CD4-positive, alpha-beta T cell treated with Interleukin-15 for 1 hour (primary cell): ENCODE measurements at places on chromosomes 12 and 14.
A peak's percentile ranks its signal among the peaks of the same experiment; 100 is the strongest.

DNA sequence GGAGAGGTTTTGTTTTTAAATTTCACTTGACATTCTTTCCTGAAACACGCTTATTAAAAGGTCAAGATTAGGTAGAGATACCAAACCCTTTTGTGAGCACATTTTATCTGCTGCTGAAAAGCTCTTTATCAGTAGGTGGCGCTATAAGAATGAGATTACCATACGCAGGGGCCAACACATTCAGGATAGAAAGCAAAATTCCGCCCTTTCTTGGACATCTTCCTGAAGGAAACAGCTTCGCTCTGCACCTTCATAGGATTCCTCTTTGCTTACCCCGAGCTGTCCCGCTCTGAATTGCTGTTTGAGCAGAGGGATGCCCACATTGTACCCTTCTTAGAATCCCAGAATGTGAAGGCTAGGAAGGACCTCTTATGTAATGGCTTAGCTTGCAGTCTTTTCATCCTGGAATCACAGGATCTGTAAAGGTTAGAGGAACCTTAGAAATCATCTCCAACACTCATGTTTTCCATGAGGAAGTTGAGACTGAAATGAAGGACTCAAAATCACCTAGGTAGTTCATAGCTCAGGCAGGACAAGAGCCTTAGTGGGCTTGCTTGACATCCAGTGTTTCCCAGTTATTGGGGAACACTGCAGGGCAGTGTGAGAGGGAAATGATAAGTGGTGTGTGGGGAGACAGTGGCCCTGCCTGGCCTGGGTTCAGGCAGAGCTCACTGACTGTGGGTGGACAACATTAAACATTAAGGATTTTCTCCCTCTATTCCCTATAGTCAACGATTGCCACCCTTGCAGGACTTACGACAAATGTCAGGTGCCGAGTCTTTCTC is 38.7 kb upstream of the CRY1 start:
- no peak for DNase-seq

DNA sequence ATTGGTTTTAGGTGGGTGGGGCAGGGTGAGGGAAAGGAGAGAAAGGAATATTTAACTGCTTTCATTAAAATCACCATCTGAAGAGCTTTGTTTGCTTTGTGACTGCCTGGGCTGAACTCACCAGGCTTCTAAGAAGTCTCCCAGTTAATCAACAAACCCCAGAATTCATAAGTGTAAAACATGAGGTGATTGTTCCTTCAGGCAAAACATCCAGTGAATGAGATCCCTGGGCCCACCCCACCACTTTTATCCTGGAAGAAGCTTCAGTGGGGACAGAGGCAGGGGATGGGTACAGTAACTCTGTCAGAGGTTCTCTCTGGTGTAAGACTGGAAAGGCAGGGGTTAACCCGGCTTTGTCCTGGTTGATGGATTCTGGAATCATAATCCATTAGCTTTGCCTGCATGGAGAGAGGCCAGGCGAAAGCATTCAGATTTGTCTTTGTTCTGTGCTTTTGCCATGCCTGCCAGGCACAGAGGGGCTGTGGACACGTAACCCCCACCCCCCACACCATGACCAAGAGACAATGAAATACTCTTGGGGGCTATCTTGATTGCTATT is 16.7 kb downstream of the PDE1B start:
- DNase-seq = no peak

DNA sequence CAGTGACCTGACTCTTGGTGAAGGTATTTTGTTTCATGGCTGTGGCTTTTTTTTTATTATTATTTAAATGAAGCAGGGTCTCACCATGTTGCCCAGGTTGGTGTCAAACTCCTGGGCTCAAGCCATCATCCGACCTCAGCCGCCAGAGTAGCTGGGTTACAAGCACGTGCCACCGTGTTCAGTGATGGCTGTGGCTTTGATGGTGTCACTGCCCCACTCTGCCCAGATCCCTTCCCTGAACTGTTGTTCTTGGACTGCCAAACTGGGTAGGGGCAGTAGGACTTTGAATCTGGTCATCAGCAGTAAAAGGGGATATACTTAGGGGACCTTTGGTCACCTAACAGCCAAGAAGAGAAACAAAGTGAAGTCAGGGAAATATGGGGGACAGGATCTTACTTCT is 19.4 kb downstream of the B4GALNT3 start:
- DNase-seq = no peak

DNA sequence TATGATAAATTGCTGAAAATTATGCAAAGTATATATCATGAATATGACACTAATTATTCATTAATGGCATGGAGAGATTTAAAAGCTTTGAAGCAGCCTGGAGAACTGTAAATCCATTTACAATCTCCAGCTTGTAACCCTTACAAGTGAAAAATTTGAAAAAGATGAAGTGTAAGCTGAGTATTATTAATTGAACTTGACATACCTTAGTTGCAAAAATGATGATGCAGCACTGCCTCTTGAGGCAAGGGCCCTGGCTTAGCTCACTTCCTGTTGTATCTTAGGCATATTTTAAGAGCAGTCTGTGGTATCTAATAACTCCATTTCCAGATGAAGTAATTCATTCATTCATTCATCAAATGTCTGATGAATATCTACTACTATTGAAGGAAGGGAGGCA is 158.6 kb downstream of the ANO4 start:
- no peak for DNase-seq

GRCh38 chr14:70748422-70748821 is 60.9 kb downstream of the MAP3K9 start:
- no peak for DNase-seq

DNA sequence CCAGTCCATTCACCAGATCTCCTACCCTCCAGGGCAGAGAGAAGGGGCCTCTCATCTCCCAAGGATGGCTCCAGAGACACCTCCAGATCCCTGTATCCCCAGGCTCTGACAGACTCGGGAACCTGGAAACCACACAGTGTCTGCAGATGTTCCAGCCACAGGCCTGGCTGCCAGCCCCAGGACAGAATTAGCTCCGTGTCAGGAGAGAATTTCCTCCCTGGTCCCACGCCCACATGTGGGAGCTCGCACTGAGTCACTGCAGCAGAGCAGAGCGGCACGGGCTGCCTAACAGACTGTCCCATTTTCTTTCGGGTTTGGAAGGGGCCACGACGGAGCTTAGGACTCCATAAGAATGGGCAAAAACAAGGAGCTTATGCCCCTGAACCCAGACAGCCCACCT is 33.6 kb downstream of the CMKLR1 start:
- peak; percentile 31 for DNase-seq

GRCh38 chr14:101465795-101466448 is 95.4 kb upstream of the DIO3 start:
- DNase-seq = no peak

DNA sequence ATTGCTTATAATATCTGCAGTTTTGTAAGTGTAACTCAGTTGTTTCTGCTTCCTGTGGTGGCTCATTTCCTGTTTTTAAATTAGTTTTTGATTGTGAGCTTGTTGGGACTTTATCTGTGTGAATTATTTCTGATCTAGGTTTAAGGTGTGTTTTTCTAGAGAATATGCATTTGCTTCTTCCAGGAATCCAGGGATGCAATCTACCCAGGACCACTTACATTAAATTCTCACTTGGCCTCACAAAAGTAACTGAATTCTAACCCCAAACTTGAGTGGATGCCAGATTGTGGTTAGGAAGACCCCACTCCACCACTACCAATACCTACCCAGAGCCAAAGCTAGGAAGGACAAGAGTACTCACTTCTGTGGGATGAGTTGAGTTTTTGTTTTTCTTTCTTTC is 11.9 kb downstream of the STYX start:
- no peak for DNase-seq

GRCh38 chr12:47875746-47876439 is 28.9 kb downstream of the VDR start:
- no peak for DNase-seq

GRCh38 chr14:41623736-41624135 is 17.1 kb downstream of the LRFN5 start:
- DNase-seq = no peak

GRCh38 chr12:130647814-130648213 is 68.3 kb downstream of the RIMBP2 start:
- DNase-seq = no peak

DNA sequence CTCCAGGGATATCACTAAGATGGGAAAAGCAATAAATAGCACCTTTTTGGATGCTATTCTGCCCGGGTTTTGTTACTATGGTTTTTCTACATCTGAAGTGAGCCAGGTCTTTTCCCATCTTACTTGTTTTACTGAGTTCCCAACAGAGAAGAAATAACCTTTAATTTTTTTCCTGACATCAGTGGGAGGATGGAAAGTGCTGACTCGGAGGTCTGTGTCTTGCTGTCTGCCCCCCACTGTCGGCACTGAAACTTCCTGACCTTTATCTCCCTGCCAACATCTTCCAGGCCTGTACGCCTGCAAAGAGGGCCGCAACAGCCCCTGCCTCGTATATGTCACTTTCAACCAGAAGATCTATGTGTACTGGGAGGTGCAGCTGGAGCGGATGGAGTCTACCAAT is 11.0 kb downstream of the ITFG2 start:
- no peak for DNase-seq

DNA sequence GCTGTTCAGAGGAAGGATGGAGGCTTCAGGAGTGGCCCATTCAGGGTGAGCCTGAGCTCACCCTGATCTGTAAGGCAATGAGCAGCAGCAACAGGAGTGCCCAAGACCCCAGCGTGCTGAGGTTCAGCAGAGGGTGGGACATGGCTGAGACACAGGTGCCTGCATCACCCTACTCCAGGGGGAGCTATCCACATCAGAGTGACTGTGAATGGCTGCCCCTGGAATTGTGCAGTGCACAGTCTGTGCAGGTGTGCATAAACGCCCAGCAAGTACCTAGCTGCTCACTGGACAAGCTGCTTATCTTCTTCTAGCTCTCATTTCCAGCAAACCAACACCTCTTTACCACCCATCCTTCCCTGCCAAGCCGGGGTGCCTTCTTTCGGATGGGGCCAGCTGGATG is 140.6 kb upstream of the PRMT8 start:
- no peak for DNase-seq

DNA sequence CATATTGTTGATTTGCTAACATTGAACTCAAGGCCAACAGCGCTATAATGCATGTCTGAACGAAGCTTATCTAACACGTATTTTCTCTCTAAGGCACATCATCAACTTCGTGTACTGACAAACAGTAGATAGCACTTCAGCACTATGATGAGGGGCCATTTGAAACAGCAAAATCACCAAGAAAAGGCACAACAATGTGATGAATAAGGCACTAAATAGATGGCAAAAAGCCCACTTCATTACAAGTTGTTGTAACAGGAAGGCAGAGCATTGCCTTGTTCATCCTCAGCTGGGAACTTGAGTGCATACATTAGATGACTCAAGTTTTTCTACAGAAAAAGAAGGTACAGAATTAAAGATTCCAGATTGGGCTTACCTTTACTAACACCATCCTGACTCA is 75.2 kb downstream of the LIN7A start:
- no peak for DNase-seq

DNA sequence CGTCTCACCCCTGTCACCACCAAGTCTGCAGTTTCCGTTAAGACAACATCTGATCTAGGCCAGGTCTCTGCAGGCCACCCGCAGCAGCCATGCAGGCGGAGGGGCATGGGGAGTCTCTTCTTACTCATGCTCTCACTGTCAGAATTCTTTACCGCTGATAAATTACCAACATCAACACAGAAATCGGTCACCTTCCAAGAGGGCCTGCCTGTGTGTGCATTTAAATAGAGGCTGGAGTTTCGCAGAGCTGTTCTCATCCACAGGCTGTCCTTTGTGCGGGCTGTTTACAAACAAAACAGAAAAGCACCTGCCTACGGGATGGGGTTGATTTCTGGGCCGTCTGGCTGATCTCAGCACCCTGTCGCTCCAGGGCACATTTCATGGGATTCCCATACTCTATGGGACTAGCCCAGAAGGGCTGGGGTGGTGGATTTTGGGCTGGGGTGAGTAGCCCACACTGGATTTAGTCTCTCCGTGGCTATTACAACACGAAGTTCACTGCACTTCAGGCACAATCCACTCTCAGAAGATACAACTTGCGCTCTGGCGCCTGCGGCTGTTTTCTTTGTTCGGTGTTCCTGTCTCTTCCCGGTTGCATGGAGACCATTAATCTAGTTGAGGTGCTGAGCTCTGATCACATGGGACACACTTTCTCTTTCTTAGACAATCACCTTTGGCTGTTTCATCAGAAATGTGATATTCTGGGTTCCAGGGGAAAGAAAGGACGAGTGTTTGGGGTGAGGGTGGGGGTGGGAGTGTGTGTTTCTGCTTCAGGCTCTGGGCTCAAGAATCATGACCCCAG is 331.1 kb downstream of the GLT1D1 start:
- no peak for DNase-seq

- no peak for DNase-seq
These were observed 31.7 kb downstream of the HIF1A start for GRCh38 chr14:61726778-61727658.

GRCh38 chr14:82075566-82075965 is 541.9 kb upstream of the SEL1L start:
- DNase-seq = no peak

- no peak for DNase-seq
These were observed 91.2 kb upstream of the ANO4 start for GRCh38 chr12:100703337-100703736.

DNA sequence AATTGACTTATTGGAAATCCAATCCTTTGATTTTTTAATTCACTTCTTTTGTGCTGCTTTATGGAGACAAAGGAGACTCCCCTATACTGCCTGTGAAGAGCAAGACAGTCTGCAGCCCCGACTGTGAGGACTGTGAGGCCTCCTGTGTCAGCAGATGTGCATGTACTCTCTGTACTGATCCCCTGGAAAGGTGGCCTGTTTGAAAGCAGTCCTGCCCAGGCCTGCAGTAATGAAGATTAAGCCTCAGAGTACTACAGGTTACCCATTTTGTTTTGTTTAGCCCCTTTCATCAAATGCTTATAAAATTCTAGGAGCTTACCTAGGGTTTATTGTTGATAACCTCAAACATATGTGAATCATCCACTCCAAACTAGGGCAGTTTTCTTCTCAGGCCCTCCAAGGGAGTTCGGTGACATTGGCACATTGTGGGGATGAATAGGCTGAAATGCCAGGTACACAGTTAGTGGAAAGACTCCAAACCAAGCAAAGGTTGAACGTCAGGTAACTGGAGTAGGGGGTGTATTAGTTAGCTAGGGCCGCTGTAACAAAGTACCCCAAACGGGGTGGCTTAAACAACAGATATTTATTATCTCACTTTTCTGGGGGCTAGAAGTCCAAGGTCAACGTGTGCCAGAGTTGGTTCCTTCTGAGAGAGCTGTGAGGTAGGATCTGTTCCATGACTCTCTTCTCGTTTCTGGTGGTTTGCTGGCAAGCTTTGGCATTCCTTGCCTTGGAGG is 208.7 kb upstream of the BCL2L14 start:
- DNase-seq = no peak

DNA sequence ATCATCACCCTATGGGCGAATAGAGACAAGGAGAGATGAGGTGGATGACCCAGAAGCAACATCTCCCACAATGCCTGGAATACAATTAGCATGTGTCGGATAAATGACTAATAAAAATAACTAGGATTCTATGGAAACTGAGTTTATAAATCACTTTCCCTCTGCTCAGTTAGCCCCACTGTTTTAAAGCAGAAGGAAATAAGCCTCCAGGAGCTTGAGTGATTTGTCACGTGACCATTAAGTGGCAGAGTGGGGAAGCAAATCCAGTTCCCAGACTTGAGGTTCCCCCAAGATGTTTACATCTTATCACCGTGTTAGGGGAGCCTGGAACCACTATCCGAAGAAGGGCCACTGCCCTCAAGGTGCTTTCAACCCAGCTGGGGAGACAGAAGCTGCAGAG is 136.5 kb upstream of the CCND2 start:
- DNase-seq = no peak

- no peak for DNase-seq
These were observed 8.0 kb downstream of the SNW1 start for GRCh38 chr14:77752799-77753516.

GRCh38 chr12:98185606-98186005 is 329.8 kb upstream of the TMPO start:
- DNase-seq = no peak
